ENCODE measurements at places on chromosomes 6 and 20.

DNA sequence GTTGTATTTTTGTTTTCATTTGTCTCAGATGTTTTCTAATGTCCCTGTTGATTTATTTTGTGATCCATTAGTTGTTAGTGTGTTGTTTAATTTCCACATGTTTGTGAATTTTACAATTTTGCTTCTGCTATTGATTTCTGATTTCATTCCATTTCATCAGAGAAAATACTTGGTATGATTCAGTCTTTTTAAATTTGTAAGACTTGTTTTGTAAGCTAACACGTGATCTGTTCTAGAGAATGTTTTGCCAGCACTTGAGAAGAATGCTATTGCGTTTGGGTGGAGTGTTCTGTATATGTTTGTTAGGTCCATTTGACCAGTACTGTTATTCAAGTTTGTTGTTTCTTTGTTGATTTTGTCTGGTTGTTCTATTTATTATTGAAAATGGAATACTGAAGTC lies 53.9 kb downstream of the KIZ start:
- DNase-seq = no peak

- DNase-seq = no peak
Measured at GRCh38 chr20:7159903-7160302, 392.4 kb downstream of the BMP2 start.

GRCh38 chr20:62751551-62752150 lies 43.0 kb downstream of the NTSR1 start:
- no peak for DNase-seq

GRCh38 chr20:51409192-51409880 lies 133.2 kb downstream of the NFATC2 start:
- no peak for DNase-seq

- DNase-seq = no peak
Measured at GRCh38 chr6:158972241-158973233, 27.5 kb downstream of the RSPH3 start.

DNA sequence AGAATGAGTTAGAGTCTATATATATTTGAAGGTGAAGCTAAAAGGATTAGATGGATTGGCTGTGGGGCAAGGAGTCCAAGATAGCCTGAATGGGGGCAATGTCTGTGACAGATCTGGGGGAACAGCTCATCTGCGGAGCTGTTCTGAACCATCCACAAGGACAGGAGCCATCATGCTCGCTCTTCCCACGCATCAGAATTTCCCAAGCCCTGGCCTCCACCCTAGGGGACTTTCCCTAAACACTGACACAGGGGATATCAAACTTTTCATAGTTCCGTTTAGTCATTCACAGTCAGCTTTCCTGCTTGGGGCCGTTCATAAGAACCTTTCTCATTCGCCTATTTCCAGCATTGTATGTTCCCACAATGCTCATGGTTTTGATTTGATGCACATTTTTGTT lies 37.6 kb upstream of the CCN6 start:
- DNase-seq = peak; percentile 75

DNA sequence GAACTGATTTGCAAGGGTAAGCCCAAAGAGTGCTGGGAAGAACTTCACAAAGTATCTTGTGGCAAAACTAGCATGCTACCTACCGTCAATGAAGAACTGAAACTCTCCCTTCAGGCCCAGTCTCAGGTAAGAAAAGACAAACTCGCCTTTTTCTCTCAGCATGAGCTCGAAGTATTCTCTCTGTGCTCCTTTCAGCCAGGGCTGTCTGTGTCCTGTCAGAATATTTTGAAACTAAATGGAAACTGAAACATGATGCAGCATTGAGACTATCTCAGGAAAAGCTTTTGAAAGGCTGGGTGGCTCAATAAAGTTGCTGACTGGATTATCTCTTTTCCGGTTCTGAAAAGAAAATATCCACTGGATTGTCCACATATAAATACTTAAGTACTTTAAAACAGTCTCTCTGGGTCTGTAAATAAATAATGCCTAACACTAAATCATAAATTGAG lies 696 bp downstream of the CALHM5 start:
- DNase-seq = no peak

GRCh38 chr6:67897998-67898607 lies 737.0 kb upstream of the ADGRB3 start:
- DNase-seq = no peak

DNA sequence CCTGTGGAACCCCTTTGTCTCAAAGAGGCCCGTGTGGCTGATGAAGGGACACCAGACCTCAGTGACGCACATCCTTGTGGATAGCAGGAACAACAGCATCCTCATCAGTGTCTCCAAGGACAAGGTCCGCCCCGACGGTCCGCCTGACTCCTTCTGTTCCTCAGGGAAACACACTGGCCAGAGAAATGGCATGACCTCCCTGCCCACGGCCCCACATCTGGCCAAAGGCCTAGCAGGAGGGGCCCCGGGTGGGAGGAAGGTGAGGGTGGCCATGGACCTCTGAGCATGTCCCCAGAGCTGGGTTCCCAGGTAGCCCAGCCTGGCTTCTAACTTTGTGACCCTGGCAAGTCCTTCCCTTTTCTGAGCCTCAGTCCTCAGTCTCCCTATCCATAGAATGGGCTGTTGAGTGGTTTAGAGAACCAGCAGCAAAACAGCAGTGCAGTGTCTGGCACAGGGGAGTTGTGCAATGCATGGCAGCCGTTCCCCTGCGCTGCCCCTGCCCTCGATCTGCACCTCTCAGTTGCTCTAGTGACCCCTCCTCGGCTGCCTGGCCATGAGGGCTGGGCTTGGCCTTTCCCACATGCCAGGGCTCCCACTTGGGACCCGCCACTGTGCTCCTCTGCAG lies 48.3 kb downstream of the EFCAB8 start:
- DNase-seq = no peak

DNA sequence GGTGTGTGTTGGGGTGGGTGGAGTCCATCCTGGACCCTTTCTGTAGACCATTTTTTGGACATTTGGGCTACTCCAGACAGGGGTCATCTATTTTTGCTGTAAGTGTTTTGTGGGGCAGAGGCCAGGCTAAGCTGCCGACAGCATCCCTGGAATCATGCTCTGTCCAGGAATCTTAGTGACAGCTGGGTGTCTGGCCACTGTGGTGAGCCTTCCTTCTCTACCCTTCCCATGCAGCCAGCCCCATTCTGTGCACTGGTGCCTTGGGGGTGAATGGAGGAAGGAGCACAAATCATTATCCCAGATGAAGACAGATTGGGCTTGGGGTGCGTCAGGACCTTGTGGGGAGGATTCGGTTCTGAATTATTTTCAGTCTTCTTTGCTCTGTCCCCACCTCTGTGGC lies 20.2 kb downstream of the TOX2 start:
- no peak for DNase-seq

DNA sequence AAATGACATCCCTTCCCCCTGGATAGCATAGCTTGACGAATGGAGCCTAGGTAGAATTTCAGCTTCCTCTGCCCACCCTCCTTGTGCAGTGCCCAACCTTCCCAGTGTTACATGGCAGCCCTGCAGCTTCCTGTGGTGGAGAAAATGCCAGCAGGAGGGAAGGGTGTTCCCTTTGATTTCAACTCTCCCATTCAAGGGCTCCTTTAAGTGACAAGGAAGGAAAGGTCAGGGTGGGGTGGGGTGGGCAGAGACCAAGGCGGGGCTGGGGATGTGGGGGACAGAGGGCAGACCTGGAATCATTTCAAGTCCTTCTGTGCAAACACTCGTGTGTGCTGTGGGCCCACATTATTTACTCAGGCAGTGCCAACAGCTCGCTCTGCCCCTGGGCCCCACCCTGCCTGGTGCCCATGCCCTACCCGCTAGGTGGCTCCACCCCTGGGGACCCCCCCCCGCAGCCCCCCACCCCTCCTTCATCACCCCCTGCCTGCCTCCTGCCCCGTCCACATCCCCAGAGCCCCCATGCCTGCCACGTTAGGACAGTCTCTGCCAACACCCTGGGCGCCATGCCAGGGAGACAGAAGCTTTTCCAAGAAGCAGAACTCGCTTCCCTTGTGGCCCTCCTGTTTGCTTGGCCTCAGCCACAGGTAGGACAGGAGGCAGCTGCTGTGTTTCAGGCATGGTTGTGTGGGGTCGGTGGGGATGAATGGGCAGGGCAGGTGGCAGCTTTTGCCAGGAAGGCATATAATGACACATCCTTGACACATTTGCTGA lies 9.4 kb downstream of the SPDEF start:
- no peak for DNase-seq

GRCh38 chr20:8082025-8082424 lies 50.0 kb upstream of the PLCB1 start:
- no peak for DNase-seq

- DNase-seq = no peak
Measured at GRCh38 chr6:142478117-142478516, 176.3 kb downstream of the ADGRG6 start.

DNA sequence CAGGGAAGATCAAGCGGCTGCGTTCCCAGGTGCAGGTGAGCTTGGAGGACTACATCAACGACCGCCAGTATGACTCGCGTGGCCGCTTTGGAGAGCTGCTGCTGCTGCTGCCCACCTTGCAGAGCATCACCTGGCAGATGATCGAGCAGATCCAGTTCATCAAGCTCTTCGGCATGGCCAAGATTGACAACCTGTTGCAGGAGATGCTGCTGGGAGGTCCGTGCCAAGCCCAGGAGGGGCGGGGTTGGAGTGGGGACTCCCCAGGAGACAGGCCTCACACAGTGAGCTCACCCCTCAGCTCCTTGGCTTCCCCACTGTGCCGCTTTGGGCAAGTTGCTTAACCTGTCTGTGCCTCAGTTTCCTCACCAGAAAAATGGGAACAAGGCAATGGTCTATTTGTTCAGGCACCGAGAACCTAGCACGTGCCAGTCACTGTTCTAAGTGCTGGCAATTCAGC lies 51.6 kb upstream of the TTPAL start:
- no peak for DNase-seq

- no peak for DNase-seq
Measured at GRCh38 chr6:163543321-163543720, 128.8 kb downstream of the QKI start.

GRCh38 chr20:53346335-53346648 lies 247.3 kb downstream of the ZNF217 start:
- no peak for DNase-seq

- DNase-seq = no peak
Measured at GRCh38 chr20:1002682-1003561, 811 bp upstream of the RSPO4 start.

DNA sequence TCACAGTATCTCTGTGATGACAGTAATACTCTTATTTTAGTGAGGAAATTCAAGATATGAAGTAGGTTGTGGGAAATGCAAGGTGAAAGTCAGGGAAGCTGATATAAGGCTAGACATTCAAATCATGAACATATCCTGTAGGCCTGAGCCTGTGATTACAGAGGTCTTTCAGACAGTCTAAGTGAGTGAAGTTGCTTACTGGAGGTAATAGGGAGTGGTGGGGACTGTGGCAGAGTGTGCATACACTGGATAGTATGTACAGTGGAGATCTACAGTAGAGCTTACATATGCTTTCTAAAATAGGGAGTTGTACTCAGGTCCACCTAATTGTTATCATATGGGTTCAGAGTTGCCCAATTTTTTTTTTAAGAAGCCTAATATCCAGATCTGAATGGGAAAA lies 3.1 kb downstream of the DHX35 start:
- DNase-seq = no peak

- DNase-seq = no peak
Measured at GRCh38 chr6:143333749-143334520, 116.6 kb downstream of the ADAT2 start.

DNA sequence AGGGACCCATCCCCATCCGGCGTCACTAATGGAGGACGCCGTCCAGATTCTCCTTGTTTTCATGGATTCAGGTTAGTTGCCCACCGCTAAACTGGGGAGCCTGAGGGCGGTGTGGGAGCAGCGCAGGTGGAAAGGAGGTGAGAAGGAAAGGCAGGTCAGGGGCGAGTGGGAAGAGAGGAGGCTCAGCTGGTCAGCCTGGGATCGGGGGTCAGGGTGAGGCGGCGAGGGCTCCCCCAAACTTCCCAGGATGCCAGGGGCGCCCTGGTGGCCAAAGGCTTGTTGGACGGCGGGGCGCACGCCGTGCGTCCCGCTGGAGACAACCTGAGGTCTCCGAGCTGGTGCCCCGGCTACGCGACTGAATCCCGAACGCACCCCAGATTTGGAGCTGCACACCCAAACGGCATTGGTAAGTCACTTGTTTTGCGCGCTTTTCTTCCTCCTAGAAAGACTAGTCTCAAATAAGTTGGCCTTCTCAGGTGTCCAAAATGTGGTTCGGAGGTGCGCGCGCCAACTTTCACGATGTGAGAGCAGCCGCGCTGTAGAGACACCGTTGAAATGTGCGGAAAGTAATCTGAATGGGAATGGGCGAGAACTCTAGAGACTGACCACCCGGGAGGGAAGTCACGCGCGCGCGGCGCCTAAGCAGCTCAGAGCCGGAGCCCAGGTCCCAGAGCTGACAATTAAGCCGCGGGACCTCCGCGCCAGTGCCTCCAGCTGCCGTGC lies 9.7 kb downstream of the GNAS-AS1 start:
- no peak for DNase-seq

DNA sequence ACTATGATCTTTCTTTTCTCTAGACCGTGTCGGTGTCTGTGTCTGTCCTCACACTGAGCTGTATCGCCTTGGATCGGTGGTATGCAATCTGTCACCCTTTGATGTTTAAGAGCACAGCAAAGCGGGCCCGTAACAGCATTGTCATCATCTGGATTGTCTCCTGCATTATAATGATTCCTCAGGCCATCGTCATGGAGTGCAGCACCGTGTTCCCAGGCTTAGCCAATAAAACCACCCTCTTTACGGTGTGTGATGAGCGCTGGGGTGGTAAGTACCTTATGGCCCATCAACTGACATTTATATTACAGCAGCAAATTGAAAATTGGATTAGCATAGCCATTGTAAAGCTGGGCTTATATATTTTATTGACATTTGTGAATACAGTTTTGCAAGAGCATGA lies 72.2 kb upstream of the GFRAL start:
- no peak for DNase-seq

DNA sequence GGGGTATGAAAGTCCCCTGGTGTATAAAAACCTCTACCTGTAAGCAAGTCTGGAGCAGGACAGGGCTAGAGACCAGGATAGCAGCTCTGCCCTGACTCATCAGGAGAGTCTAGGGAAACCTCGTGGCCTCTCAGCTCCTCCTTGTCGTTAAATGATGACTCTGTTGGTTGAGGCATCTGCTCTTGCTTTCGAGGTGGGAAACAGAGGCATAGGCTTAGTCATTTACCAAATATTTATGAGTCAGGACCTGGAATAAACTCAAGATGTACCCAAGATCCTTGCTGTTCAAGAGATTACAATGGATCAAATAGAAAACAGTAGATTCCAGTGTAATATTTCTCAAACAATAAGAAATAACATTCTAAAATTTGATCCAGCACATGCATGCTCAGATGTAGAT lies 5.5 kb downstream of the MANBAL start:
- DNase-seq = no peak

- DNase-seq = no peak
Measured at GRCh38 chr6:3610206-3610605, 141.3 kb downstream of the PXDC1 start.

DNA sequence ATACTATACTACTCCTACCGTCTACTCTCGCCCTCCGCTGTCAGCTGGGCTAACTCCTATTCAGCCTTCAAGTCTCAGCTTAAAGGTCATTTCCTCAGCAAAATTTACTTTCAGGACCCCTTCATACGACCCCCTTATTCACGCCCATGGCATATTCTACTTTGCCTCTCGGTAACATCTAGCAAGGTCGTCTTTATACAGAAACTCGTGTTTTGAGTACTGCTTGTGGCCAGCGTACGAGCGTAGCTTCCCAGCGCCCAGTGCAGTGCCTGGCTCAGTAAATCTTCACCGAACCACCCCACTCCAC lies 546 bp downstream of the CRNKL1 start:
- no peak for DNase-seq

All from stimulated activated CD4-positive, alpha-beta T cell treated with anti-CD3 and anti-CD28 coated beads, Interleukin-15, amount 100 ng/mL, for 48 hours (primary cell).